ENCODE measurements at places on chromosomes 2 and 18.

GRCh38 chr2:80377071-80377470 lies 72.5 kb upstream of the LRRTM1 start:
- no peak for DNase-seq

- DNase-seq: no peak
These were observed 206.1 kb downstream of the HAUS1 start for GRCh38 chr18:46310258-46310657.

DNA sequence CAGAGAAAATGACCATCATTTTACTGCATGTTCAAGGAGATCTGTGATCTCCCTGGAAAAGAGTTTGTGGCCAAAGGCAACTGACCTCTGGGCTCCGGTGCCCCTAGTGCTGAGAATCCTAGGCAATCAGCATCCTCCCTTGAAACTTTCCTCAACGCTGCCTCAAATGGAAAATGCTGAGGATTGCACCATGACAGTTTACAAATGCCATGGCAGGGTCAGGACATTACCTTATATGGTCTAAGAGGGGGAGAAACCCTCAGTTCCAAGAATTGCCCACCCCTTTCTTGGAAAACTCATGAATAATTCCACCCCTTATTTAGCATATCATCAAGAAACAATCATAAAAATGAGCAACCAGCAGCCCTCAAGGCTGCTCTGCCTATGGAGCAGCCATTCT lies 48.3 kb downstream of the ALPK2 start:
- peak; percentile 42 for DNase-seq

DNA sequence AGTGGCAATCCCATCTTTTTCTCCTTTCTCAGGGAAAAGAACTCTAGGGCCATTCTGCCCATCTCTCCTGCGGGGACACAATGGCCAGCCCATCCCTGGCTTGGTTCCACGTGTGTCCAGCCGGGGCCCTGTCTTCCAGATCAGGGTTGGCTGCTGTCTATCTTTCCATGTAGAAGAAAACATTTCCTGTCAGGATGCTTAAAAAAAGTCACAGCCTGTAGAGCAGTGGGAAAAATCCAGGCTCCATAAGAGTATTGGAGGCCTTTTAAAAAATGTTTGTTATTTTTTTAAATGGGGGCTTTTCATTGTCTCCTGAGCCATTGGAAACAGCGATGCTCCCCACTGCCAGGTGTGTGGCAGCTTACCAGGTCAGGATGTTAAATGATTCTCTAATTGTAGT lies 105.6 kb downstream of the TGFA start:
- no peak for DNase-seq

DNA sequence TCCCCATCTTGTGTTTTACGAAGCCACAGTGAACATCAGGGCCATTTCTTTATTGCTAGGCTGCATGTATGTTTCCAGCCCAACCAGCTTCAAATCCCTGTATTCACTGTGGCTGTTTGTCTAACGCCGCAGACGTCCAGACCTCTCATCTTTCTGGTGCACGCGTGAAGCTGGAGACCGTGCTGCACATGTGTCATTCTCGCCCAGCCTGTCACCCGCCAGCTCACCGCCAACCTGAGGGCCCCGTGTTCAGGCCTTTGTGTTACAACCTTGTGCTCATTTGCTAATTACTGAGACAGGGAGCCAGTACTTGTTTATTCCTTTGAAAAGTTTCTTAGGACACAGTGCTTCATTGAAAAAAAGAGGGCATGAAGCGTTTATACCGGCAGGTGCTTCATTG lies 21.4 kb downstream of the SALL3 start:
- DNase-seq: no peak

- DNase-seq: no peak
These were observed 21.6 kb upstream of the CREG2 start for GRCh38 chr2:101408925-101409324.

- no peak for DNase-seq
These were observed 16.3 kb downstream of the PER2 start for GRCh38 chr2:238272156-238272555.

DNA sequence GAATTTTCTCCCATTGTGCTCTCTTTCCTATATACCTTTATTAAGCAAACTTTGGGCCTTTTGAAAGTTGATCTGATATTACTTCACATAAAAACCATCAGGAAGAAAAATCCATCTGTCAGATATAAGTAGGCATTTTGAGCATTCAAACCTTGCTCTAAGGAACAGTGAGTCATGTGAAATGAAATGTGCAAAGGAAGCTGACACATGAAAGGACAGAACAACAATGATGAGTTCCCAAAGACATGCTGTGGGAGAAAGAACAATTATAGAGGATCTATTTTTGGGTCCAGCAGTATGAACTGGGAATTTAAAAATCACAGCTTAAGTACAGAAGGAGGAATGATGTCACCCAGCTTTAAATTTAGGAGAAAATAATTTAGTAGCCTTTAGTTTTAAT lies 18.1 kb downstream of the CALCRL start:
- DNase-seq: peak; percentile 13

DNA sequence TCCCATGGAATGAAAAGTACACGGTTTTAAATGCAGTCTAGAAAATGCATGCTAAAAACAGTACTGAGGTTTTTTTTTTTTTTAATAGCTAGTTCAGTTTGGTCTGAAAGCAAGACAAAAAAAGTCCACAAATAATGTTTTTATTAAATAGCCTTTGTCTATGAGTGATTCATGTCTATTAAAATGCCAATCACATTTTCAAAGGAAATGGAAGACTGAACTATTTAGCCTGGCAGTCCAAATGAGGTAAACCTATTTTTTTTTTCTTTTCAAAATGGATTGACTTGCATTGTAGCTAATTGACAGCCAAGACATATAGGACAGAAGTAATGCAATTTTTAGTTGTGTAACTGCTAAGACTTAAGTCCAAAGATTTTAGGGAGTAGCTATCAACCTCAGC lies 90.3 kb downstream of the LRP1B start:
- no peak for DNase-seq

DNA sequence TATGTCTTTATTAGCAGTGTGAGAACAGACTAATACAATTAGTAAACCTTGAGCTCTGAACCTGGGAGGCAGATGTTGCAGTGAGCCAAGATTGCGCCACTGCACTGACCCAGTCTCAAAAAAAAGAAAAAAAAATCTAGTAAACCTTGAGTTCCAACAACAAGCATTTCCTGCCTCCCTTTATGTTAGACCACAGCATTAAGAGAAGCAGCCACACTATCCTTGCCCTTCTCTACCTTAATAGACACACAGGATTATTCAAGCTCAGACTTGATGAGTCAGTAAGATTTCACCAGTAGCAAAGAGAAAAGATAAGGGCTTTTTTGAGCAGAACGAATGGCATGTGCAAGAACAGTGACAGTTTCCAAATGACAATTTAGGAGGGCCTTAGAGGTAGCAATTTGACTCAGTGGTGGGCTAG lies 18.0 kb upstream of the GLS start:
- no peak for DNase-seq

DNA sequence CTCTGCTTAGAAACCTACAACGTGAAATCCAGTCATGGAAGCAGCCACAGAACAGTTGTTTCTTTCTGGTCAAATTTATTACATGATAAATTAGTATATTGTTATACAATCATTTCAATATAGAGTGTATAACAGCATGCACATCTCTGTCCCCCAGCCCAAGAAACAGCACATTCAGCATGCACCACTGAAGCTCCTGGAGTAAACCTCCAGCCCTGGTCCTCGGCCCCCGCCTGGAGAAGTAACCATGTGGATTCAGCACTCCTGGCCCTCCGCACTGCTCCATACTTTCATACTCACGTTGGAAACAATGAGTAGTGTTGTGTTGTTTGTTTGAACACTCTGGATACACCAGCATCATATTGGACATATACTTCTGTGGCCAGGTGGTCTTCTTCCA lies 15.3 kb upstream of the ID2 start:
- DNase-seq: no peak

GRCh38 chr2:159516241-159516758 lies 100.0 kb downstream of the BAZ2B start:
- no peak for DNase-seq

- no peak for DNase-seq
These were observed 33.9 kb upstream of the GLS start for GRCh38 chr2:190846746-190847145.

GRCh38 chr2:183060571-183061231 lies 17.8 kb upstream of the DUSP19 start:
- DNase-seq: no peak

GRCh38 chr2:216991563-216991962 lies 131.7 kb upstream of the TNP1 start:
- no peak for DNase-seq
